Activated B cell treated with CpG ODN at 0.5 μM for 24 hours (primary cell): ENCODE measurements at places on chromosomes 5 and 9.

- no peak for DNase-seq
Measured at GRCh38 chr5:169200125-169200778, 100.7 kb downstream of the SLIT3 start.

GRCh38 chr5:103582364-103582763 lies 19.8 kb upstream of the NUDT12 start:
- no peak for DNase-seq

- DNase-seq = no peak
Measured at GRCh38 chr9:77421506-77422265, 226.4 kb downstream of the GNA14 start.

GRCh38 chr5:39755986-39756385 lies 331.2 kb upstream of the DAB2 start:
- no peak for DNase-seq

GRCh38 chr9:18208166-18209059 lies 265.5 kb upstream of the ADAMTSL1 start:
- DNase-seq = no peak

DNA sequence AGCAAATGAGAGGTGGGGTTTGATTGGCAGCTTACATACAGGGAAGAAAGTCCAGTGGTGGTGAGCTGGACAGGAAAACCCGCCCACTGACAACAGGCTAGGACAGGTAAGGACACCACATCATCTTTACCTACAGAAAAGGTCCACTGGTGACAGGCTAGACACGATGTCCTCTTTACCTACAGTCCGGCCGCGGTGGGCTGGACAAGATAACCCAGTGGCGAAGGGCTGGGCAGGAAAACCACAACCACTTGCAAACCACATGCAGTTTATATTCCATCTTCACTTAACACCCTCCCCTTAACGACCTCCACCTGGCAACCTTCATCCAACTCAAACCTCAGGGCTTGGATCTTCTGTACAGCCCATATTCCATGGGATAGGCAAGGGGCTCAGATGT lies 5.0 kb upstream of the NIPAL4 start:
- no peak for DNase-seq

DNA sequence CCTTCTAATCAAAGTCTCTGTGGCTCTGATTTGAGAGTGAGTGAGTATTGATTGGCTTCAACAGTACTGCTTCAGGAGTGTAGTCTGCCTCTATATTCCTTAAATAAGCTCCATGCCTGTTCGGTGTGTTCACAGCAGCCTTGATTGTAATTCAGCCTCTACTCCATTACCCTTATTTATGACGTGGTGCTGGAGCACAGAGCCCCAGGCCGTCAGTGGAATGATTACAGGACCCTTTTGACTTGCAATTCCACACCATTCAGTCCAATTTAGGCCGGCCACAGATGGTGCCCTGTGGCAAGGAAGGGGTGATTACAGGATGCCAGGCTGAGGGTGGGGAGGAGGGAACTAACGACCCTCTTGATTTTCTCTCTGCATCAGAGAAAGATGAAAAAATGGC lies 110.3 kb downstream of the ASTN2 start:
- no peak for DNase-seq

DNA sequence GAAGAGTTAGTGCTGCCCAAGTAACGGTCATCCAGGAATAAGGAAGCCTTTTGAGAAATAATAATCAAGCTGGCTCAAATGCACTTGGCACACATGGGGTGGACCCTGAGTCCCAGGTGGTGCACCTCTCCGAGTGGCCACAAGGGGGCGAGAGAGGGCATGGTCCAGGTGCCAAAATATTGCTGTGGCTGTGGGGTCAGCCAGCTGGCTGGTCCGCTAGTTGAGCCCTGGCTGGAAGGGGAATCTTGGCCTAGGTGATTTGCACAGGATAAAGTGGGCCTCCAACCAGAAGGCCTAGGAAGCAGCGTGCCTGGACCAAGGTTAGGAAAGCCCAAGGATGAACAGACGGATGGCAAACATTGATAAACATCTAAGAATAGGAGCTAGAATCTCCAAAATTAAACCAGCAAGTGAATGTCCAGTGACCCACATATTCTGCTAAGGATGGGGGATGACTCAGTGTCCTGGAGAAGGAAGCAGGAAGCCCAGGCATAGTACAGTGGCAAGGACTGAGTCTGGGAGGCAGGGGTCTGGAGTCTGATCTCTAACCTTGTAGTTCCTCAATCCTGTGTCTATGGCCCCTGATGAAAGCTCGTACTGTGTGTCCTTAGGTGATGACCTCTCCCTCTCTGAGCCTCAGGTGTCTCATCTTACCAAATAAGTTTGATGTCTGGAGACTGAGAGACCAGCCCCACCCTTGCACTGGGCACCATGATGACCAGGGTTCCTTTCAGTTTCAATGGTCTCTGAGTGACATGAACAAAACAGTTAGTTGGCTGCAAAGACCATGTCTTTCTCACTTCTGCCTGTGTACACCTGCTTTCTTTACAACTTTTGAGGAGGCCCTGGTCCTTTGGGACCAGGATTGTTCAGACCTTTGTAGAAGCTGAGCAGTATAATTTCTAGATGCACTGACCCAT lies 19.2 kb upstream of the SHB start:
- peak; percentile 64 for DNase-seq

GRCh38 chr9:117300371-117301110 lies 114.3 kb downstream of the ASTN2 start:
- DNase-seq = no peak

- DNase-seq = no peak
Measured at GRCh38 chr9:7103367-7103766, 345.6 kb downstream of the KDM4C start.

DNA sequence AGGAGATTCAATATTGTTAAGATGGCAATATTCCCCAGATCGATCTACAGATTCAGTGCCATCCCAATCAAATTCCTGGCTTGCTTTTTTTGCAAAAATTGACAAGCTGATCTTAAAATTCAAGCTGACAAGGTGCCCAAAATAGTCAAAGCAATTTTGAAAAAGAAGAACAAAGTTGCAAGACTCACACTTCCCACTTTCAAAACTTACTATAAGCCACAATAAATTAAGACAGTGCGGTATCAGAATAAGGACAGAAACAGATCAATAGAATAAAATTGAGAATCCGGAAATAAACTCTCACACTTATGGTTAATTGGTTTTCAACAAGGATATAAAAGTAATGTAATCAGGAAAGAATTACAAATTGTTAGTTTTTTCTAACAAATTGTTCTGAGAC lies 97.1 kb downstream of the NRG2 start:
- no peak for DNase-seq

DNA sequence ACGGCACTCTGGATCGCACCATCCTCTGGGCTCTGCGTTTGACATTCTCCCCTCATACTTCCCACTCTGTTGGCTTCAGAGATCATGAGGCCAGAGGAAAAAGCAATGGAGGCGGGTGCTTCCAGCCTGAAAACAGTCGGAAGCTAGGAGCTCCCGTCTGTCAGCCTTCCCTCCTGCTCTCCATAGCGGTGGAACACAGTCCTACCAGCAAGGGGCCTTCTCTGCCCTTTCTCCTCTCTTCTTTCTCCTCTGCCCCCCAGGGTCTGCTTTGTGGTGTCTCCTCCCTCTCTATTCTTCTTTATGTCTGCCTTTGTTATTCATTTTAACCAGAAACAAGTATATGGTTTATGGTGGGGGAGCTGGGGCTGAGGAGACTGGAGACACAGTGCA lies 152.5 kb upstream of the NFIB start:
- no peak for DNase-seq

- DNase-seq = no peak
Measured at GRCh38 chr9:133905493-133905892, 86.6 kb downstream of the VAV2 start.

DNA sequence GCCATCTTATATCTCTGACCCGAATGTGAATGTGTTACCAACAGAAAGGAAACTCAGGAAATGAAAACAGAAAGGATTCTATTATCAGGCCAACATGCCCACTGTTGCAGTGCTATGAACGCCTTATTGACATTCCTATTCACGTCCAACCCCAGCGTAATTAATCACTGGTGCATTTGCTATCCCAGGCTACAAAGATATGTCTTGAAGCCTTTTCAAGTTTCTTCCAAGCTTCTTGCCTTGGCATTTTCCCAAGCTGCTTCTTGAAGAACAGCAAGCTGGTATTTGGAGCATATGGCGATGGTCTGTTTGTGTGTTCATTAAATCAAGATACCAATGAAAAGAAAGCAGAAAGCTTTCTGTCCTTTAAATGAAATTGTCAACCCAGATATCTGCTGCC lies 579.2 kb upstream of the ZNF462 start:
- DNase-seq = no peak

DNA sequence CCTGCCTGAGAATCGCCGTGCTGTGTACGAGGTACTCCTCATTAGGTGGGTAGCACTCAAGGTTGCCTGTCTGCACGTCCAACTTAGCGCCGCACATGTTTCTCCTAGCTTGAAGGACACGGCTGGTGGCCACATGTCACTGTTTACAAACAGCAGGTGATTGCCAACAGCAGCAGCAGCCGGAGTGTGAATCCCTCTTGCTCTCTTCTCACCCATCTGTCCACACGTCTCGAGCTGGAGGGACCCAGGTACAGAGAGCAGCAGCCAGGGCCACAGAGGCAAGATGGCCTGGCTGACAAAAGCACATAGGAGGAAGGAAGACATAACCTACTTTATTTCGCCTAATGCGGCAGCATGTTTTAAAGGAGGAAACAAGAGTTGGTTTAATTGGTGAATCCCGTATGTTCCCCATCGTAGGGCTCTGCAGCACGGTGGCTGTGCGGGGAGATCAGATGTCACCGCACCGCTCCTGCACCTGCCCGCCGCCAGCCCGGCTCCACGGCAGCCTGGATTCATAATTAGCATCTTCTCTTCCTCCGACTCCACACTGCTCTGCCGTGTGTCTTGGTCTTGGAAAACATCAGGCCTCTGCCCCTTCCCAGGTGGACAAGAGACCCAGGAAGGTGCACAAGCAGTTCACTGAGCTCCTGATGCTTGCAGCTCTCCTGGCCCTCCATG lies 201.6 kb upstream of the IRX1 start:
- no peak for DNase-seq

GRCh38 chr9:135729480-135729879 lies 27.5 kb downstream of the KCNT1 start:
- DNase-seq = no peak

- DNase-seq = no peak
Measured at GRCh38 chr9:121319383-121319780, 50.7 kb downstream of the STOM start.

DNA sequence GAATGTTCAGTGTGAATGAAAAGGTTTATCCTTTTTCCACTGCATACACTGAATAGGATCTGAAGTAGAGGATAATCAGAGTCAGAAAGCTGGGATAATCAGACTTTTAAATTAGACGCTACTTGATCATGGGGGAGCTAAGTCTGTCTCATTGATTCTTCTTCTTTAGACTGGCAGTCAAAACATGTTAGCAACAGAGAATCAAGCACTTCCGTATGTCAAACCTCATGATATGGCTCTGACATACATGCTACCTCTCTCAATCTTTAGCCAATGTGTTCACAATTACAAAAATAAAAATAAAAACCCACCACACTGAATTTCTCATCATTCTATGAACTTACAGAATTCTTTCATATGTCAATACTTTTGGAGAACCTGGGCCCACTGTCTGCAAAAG lies 19.0 kb upstream of the OR13F1 start:
- no peak for DNase-seq

DNA sequence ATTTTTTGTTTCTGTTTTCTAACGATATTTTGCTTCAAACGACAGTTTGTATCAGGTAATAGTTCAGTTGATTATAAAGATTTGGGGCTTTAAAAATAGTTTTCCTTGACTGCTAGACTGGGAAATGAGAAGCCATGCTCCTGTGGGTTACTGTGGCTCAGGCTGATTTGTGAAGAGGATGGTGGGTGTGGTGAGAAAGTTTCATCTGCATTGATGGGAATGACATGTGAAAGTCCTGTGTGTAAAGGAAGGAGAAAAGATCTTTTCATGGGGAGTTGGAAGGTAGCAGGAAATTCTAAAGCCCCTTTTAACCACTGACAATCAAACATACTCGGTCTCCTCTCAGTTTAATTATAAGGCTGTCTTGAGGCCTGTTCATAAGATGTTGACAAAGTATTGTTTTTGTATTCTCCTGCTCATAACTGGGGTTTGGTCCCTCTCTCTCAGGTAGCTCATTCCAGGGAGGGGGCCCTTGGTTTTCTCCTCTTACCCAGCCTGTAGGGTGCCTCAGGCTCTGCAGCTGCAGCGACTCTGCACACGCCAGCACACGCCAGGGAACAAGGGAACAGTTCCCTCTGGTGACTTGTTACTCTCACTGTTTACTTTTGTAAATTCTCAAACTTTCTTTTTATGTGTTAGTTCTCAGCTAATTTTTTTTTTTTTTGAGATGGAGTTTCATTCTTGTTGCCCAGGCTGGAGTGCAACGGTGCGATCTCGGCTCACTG lies 91.6 kb downstream of the CARTPT start:
- DNase-seq = no peak

- no peak for DNase-seq
Measured at GRCh38 chr5:164191240-164191639, 685.8 kb downstream of the MAT2B start.

DNA sequence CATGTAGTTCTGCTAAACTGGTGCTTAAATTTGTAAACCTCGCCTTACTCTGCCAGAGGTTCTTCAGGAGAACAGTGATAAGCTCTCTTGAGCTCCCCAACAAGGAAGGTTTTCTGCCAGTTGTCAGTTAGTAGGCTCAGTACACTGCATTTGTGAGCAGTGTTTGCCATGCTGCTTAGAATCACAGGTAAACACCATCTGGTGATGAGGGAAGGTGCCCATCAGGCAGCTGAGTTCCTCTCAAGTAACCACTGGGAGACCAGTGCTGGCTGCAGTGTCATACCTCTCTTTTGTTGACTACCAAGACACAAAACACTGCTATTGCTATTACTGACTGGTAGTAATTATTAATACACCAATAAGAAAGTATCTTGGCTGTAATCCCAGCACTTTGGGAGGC lies 186.2 kb upstream of the OTULINL start:
- DNase-seq = no peak

GRCh38 chr9:126531035-126531571 lies 82.6 kb upstream of the LMX1B start:
- DNase-seq = no peak

DNA sequence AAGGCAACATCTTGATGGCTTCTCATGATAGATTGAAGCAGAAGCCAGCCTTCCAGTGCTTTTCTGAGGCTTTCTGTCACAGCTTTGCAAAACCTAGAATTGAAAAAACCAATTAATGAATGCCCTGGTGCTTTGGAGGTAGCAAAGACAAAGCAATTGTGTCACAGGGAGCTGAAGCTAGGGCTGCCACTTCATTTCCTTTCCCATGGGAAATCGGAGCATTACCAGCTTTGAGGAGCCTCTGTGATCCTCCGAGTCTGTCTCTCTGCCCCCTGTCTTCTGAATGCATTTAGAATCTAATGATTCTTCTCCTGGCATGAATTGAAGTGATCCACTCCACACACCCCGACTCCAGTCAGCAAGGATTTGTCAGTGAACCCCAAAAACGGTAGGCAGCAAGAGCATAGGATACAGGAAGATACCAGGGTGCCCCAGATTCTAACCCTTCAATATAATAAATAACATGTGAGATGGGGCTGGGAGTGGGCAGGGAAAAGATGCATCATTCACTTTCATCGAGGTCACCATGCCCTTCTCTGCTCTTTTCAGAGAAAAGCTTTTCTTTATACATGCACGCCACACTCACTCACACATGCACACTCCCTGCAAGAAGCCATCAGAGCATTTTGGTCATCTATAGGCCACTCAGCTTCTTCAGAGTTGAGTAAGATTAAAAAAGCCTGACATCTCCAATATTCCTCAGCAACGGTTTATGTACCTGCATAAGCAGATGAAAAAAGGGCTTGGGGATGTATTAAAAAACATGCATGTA lies 247.7 kb upstream of the ZNF462 start:
- DNase-seq = no peak

- no peak for DNase-seq
Measured at GRCh38 chr5:16492398-16493140, 27.0 kb upstream of the ZNF622 start.
